Activated CD4-positive, alpha-beta T cell treated with anti-CD3 and anti-CD28 coated beads, Interleukin-2, amount 50 U/mL, for 4 hours (primary cell): ENCODE measurements at places on chromosomes 5 and 9.

DNA sequence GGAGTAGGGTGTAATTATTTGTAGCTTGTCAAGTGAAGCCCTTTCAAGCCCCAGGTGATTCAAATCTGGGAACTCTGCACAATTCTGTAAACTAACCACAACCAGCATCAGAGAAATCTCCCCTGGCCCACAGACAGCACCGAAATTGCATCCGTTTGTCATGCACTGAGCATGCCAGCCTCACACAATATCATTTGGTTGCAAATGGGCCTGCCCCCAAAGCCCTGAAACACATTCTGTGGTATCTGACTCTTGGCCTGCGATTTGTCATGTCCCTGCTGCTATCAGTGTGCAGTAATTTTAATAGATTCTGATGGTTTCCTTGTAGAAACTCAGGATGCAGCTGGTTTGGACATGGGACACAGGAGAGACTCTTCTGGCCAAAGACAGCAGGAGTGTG is 35.3 kb downstream of the SNX24 start:
- no peak for DNase-seq

GRCh38 chr5:150278916-150279315 is 10.7 kb downstream of the CAMK2A start:
- DNase-seq, result no peak

GRCh38 chr5:151764801-151765200 is 6.4 kb upstream of the ATOX1 start:
- DNase-seq, result no peak

DNA sequence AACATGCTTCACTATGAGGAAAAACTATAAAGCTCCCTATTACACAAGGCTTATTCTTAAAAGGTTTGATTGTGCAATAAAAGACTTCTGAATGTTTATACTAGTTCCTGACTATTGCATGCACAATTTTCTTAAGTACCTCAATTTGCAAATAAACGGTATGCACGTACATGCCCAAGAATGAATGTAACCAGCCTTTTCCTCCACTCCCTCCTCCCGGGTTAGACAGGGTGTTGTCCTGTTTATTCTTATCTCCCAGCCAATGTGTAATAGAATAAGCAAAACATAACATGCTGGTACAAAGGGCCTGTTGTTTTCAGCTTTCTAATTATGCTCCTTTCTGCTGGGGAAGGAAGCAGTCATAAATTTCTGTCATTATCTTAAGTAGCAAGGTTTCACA is 79.1 kb downstream of the AOPEP start:
- DNase-seq, result no peak

DNA sequence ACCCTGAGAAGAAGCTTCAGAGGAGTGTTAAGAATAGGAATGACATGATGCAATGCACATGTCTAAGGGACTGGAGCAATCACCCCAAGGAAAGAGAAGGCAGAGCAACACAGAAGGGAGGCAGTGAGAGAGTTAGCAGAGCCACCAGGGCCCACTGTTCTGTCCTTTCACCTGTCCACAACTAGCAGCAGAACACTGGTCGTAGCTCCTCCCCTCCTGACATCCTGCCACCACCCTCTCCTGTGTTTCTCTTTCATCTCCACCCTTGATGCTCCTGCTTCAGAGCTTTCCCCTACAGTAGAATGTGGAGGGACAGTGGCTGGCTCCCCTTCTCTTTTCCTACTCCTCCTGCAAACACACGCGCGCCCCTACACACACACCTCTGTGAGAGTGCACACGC is 483.4 kb upstream of the KIF2A start:
- no peak for DNase-seq

- DNase-seq, result no peak
Measured at GRCh38 chr9:20873240-20873865, 158.1 kb downstream of the HACD4 start.

DNA sequence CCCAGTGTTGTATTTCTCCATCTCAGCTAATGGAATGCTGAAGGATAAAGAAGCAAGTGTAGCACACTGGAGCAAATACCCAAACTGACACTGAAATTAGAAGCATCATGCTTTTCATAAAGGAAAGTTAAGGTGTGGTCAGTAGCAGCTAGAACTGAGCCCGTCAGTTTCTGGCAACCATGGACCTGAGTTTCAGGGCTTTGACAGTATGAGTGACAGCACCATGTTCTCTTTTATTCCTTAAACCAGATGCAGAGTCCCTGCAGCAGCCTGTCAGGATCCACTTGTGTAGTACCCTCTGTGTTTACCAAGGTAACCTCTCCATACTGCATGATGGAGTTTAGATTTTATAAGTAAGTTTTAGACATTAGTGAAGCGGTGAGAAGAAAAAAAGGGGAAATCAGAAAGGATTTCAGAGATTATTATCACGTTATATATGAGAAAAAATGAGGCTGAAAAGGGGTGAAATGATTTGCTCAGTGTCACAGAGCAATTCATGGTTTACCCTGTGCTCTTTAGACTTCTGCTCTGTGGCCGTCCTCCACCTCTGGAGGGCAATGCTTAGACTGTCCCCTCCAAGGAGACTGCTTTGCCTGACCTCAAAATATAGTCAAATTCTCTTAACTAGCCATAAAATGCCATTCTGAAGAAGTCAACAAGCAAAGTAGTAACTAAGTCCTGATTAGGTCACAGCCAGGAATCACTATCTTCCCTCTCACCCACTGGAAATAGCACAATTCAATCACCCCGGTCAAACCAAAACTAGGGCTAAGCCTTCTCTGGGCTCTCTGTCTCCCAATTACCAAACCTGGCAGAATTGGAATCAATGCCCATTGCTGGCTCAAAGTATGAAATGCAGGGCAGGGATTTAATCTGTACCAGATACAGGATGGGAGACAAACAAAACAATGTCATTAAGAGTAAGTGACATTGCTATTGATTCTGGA is 10.5 kb upstream of the MYOT start:
- no peak for DNase-seq

DNA sequence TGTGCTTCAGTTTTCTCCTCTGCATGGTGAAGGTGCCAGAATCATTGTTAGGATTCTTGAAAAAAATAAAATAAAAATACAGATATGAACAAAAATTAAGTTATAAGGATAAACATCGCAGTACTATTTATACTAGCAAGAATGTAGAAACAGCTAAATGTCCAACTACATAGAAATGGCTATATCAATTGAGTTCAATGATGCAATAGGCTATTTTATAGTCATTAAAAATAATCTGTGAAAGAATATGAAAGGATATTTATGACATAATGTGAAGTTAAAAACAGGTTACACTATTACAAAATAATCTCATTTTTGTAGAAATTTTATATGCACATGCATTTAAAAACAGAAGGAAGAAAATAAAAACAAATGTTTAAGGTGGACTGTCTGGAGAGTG is 198.7 kb upstream of the TRIM32 start:
- DNase-seq, result no peak

DNA sequence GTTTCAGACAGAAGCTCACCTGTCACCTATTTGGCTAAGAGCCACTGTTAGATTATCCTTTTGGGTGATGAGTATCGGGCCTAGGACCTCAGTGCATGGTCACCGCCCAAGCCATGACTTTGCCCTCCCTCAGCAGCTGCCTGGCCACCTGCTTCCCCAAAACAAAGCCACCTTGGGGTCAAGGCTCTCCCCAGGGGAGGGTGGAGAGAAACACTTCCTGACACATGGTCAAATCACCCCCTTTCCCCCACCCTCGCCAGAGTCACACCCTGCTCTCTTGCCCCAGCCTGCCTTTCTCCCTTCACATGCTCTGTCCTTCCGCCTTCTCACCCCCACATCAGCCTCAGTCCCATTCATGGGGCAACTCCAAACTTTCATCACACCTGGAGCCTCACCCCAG is 1.7 kb upstream of the HBEGF start:
- DNase-seq, result no peak

DNA sequence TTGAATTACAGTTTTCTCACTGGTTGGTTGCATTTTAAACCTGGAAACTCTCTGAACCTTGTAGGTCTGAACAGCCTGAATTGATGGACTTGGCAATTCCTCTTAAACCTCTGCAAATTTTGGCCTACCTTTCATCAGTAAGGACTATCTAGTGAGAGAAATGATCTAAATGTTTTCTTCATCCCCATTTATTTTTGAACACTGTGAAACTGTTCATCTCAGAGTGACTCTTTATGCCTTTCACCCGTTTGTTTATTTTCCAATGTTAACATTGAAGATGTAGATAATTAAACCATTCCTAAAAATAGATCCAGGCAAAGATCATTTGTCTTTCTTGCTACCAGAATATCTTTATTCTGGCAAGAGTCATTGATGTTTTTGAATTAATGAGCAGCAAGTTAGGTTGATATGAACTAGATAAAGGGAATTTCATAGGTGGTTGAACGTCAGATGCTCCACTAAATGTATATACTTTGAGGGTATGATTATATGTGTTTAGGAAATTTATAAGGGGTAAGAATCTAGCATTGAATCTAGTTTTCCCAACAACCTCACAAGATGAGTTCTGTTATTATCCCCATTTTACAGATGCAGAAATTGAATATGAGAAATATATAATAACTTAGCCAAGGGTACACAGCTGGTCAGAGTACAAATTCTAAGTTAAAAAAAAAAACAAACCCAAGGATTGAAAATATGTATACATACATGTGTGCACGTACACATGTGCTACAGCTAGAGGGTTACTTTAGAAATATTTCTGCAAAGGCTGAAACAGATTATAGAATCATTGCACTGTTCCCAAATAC is 3.4 kb downstream of the CPEB4 start:
- no peak for DNase-seq

DNA sequence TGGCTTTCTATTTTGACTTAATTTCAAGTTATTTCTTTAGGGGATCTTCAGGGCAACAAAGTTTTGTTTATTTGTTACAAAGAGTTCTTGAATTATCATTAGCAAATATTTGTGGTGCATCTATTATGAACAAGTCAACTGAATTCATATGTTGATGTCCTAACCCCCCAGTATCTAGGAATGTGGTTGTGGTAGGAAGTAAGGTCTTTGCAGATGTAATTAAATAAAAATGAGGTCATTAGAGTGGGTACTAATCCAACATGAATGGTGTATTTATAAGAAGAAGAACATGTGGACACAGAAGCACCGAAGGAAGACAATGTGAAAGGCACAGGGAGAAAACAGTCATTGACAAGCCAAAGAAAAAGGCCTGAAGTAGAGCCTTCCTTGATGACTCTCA is 474.0 kb upstream of the DAB2 start:
- no peak for DNase-seq

DNA sequence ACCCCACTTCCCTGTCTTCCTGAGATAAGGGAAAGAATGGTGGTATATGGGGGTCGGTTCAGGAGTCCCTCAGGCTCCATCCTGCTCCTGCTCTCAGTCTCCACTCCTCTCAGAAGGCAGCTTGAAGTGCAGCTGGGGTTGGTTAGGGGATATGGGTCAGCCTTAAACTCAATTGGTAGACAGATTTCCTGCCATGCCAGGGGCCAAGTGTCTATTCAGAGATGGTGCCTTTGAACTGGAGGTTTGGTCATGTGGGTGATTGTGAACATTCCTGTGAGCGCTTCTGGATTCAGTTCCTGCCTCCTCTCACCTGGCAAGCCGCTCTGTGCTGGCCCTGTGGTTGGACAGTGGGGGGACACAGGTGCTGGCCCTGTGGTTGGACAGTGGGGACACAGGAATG is 35.1 kb downstream of the CACNA1B start:
- DNase-seq, result no peak

DNA sequence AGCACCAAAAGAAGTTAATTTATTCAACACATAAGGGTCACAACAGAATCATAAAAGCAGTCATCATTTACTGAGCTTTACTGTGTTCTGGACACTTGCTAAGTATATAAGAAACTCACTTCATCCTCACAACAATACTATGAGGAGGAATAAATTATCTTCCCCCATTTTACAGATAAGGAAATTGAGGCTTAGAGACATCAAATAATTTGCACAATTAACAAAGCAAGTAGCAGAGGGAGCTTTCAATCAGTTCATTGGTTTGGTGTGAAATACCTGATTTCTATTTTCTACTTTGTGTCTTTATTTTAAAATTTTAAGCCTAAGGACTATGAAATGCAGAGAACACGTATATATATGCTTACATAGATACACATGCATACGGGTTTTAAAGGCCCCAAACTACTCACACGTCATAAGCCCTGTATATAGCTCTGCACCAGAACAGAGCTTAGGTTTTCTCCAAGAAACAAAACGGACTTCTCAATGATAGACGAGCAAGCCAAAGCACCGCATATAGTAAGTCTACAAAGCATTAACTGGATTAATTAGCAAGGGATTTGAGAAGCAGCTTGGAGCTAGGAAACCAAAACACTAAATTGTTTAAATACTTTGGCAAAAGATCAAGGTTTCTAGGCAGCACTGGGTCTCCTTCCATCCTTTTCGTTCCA is 95.6 kb downstream of the DENND1A start:
- DNase-seq, result no peak

DNA sequence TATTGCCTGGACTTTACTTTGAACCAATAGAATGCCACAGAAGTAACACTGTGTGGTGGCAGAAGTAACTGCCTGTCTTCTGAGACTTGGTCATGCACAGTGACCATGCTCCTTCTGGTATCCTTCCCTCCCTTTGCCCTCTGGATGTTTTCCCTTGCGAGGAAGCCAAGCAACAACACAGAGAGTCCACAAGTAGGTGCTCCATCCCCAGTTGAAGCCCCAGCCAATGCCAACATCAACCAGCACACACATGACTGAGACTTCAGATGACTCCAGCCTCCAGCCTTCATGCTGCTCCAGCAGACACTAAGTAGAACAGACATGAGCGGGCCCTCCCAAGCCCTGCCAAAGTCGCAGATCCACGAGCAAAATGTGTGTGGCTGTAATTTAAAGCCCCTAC is 129.6 kb downstream of the EPB41L4A start:
- no peak for DNase-seq

GRCh38 chr9:69857131-69857530 is 36.5 kb downstream of the CFAP95 start:
- DNase-seq, result no peak

- DNase-seq, result no peak
Measured at GRCh38 chr9:76949865-76950264, 44.0 kb upstream of the PRUNE2 start.

- DNase-seq, result no peak
Measured at GRCh38 chr9:134100040-134100439, 32.2 kb upstream of the BRD3 start.

GRCh38 chr5:29744618-29745017 is 1448.9 kb upstream of the CDH6 start:
- no peak for DNase-seq

DNA sequence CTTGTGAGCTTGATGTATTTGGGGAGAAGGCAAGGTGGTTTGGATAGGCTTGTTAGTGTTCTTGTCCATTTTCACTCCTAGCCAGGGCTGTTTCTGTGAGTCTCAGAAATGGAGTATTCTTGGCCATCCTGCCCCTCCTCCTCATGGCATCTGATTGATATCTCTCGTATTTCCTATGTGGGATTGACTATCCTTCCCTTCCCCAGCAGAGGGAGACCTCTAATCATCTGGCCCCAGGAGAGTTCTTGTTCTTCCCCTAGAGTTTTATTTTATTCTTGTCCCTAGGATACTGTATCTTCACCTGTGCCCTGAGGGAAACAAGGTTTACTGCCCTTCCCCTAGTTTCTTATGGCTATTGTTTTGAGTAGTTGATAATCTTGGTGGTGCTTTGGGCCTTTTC is 114.4 kb downstream of the VPS13A start:
- no peak for DNase-seq

GRCh38 chr9:70079417-70080037 is 35.9 kb downstream of the MAMDC2 start:
- no peak for DNase-seq
